Activated naive CD8-positive, alpha-beta T cell treated with anti-CD3 and anti-CD28 coated beads for 36 hours (primary cell): ENCODE measurements at places on chromosomes 13 and 19. TPM values are rescaled to one million over a fixed set of nuclear protein-coding genes. Genes with fewer than 3 reads are reported as not detected.

DNA sequence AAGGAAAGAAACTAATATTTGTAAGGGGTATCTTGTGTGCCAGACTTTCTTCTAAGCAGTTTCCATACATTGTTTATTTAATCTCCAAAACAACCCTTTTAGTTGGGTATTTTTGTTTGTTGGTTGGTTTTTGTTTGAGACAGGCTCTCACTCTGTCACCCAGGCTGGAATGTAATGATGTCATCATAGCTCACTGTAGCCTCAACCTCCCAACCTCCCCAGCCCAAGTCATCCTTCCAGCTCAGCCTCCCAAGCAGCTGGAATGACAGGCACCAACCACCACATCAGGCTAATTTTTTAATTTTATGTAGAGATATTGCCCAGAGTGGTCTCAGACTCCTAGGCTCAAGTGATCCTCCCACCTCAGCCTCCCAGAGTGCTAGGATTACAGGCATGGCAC, 41.2 kb upstream of the LSM14A start:
- no peak for DNase-seq

DNA sequence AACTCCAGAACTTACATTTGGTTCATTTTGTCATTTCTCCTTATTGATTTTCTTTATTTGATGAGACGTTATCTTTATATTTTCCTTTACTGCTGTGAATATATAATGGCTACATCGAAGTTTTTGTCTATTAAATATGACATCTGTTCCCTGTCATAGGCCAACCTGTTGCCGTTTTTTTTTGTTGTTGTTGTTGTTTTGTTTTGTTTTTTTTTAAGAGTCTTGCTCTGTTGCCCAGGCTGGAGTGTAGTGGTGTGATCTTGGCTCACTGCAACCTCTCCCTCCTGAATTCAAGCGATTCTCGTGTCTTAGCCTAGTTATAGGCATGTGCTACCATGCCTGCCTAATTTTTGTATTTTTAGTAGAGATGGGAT, 29.4 kb downstream of the ZNF780B start:
- no peak for DNase-seq

DNA sequence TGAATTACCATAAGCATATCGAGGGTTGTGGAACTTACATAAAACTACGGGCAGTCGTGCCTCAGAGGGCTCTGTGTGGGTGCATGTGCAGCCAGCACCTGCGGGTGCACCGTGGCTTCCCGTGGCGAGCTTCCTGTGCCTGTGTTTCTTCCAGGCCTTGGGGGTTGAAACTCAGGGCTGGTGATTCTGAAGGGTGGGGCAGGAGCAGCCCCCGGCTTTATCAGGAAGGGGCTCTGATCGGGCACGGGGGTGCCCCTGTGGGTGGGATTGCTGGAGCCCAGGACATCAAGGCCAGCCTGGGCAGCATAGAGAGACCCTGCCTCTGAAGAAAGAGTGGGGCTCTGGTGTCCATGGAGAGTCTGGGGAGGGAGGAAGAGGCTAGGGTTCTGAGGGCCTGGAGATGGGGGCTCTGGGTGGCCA, 11.1 kb downstream of the ATP4B start:
- no peak for DNase-seq

- DNase-seq = no peak
Observed at GRCh38 chr19:47798904-47799266, 5.5 kb downstream of the TPRX1 start.

DNA sequence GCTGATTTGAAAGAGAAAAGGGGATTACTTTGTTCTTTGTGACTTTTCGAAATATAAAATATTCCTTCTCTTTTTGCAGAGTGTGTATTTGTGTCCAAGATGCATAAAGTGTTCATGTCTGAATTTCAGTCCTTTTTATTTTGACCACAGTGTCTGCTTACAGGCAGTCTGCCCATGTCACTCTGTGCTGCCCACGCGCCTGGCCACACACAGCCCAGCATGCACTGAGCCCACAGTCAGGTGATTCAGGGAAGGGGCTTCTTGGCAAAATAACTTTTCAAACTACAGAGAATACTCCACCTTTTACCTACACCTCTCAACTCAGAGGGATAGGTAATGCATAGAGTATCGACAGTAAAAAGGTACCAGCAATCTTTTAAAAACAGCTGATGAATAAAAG, 142.5 kb upstream of the TRPC4 start:
- no peak for DNase-seq

DNA sequence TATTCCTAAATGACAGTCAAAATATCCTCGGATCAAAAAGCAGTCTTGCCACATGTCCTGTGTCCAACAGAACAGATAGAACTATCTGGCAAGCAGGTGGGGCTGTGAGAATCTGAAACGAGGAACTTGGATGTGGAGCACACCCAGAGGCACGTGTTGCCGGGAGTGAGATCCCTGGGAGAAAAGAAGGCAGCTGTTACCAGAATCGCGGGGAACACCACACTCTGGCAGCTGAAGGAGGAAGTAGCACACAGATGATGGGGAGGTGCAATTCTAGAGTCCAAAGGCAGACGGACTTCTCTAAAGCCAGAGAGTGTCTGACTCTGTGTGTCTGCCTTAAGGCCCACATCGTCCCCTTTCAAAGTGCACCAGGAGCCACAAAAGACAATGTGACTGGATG, 22.3 kb downstream of the SLC7A1 start:
- no peak for DNase-seq

GRCh38 chr13:111626371-111627305, 306.2 kb downstream of the TEX29 start:
- DNase-seq = no peak

DNA sequence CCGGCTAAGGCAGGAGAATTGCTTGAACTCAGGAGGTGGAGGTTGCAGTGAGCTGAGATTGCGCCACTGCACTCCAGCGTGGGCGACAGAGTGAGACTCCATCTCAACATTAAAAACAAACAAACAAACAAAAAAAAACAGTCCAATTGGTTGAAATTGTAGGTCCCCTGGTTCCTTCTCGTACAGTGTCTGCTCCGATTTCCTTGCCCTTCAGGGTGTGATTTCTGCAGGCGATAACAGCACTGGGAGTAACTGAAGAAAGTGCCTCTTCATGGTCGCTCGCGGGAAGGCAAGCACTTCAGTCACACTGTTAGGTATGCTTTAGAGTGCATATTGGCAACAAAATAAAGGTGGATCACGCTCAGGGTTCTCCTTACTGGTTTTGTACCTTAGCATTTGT, 39.7 kb downstream of the TPT1 start:
- DNase-seq = no peak

GRCh38 chr19:32458500-32459123, 53.0 kb downstream of the DPY19L3 start:
- no peak for DNase-seq

DNA sequence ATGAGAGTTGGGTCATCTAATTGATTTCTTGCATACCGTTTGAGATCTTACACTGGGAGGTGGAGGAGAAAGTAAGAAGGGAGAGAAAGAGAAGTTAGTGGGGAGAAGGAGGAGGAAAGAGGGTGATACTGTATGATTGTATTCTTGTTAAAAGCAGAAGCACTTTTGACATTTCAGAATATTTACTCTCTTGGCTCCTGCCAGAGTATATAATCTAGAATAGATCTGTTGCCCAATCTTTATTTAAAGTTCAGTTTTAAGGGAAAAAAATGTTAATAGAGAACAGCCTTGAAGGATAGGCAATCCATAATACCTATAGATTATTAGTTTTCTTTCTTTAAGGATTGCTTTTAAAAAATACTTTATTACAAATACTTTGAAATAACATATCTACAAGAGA, 41.5 kb downstream of the PDS5B start:
- DNase-seq = no peak

DNA sequence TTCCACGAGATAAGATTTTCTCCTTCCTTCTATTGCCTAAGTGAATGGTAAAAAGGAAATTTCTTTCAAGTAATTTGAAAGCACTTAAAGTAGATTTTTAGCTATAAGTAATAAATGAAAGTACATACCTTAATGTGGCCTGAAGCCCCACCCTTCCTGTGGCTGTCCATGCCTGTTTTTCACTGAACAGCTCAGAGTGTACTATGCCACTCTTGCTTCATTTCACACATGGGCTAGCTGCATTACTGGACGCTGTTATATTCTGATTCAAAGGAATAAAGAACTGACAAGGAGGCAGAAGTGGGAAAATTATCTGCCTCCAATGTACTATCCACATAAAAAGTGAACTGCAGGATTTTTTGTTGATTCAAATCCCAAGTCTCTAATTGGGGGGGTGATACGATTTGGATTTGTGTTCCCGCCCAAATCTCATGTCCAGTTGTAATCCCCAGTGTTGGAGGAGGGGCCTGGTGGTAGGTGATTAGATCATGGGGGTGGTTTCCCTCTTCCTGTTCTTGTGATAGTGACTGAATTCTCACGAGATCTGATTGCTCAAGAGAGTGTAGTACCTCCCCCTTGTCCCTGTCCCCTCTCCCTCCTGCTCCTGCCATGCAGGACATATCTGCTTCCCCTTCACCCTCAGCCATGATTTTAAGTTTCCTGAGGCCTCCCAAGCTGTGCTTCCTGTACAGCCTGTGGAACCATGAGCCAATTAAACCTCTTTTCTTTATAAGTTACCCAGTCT, 154.7 kb upstream of the SGCG start:
- DNase-seq = no peak

- no peak for DNase-seq
Observed at GRCh38 chr13:95174517-95174916, 126.7 kb downstream of the ABCC4 start.

GRCh38 chr19:32231691-32232090, 113.7 kb upstream of the ZNF507 start:
- DNase-seq = no peak

DNA sequence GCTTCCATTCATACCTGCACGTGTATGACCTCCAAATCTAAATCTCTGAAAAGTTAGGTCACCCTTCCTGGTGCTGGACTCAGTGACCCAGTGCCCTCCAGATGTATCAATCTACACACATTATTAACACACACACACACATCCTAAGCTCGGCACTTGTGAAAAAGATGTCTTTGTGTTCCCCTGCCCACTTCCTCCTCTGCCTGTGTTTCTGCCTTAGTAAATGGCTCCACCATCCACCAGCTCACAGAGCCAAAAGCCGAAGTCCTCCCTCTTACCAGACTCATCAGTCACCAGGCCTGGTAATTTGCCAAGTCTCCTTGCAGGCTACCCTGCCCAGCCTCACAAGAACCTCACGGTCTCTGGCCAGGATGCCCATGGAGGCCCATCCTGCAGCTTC, 131.5 kb downstream of the SHISA2 start:
- no peak for DNase-seq

DNA sequence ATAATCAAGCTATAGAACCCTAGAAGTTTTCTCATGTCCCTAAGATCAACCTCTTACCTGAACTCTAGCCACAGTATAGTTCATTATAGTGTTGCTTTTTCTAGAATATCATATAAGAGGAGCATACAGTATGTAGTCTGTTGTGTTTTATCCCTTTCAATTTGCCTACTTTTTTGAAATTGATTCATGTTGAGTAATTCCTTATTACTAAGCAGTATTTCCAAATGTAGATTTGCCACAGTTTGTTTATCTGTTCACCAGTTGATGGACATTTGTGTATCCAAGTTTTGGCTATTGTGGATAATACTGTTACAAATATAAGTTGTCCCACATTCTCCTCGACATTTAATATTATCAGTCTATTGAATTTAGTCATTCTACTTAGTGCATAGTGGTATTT, 138.0 kb downstream of the LMO7 start:
- no peak for DNase-seq

The IZUMO4 gene
- 12.4 TPM for total RNA-seq

The ZNF442 gene
- total RNA-seq = 1.3 TPM

The FFAR2 gene
- total RNA-seq = not detected

The PDE4C gene
- not detected for total RNA-seq

The ZNF571 gene
- 2.5 TPM for total RNA-seq

The CEACAM6 gene
- total RNA-seq = not detected

The C19orf85 gene
- not detected for total RNA-seq

The SHD gene
- not detected for total RNA-seq

The TRPC4 gene
- total RNA-seq = not detected

The ASF1B gene
- total RNA-seq = 77.5 TPM

The NFKBIB gene
- 85.7 TPM for total RNA-seq

The ANGPTL8 gene
- total RNA-seq = not detected
